Breast epithelium (tissue), 4 donors: ENCODE measurements at places on chromosomes 2 and 18. TPM values are rescaled to one million over a fixed set of nuclear protein-coding genes. Genes with fewer than 3 reads are reported as not detected.

GRCh38 chr2:168015274-168015953, 232.0 kb downstream of the STK39 start:
- no peaks in the 10 kb centered on the region for H3K27me3 ChIP-seq
- H3K36me3 ChIP-seq: no peaks in the 10 kb centered on the region
- no peaks in the 10 kb centered on the region for H3K4me1 ChIP-seq

DNA sequence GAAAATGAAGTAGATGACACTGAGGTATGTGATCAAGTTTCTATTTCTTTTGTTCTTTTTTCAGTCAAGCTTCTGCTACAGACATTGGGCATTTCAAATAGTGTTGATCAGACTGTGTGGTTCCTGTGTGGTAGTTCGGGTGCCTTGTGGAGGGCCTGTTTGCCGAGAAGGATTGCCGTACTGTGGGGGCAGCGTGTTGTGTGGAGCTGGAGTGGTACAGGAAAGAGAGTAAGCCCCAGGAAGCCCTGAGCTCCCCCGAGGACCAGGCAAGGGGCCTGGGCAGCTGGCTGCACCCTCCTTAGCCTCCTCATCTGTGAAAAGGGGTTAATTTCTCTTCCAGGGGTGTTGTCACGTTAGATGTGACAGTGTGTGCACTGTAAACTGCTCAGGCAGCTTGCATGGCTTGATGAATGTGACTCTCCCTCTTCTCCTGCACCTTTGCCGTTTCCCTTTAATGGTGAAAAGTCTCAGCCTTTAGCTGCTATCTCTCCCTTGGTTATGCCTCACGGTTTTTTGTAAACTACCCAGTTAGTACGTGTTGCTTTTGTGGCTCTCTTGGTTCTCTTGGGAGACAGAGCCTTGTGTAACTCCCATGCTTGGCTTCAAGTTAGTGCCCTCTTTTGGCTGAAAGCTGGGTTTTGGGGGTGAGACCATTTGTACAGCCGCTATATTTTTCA, 19.5 kb downstream of the C2orf74 start:
- H3K4me1 ChIP-seq: peaks cover 7% of the 10 kb centered on the region
- H3K36me3 ChIP-seq: no peaks in the 10 kb centered on the region
- H3K27ac ChIP-seq: peak overlapping the region; percentile 99
- no peak for DNase-seq
- H3K4me3 ChIP-seq: no peak overlapping the region
- no peaks in the 10 kb centered on the region for H3K27me3 ChIP-seq

RFTN2 gene
- total RNA-seq: 21.1 TPM

GRCh38 chr2:45010702-45011012, 1.4 kb upstream of the SIX2 start:
- H3K27ac ChIP-seq: peak overlapping the region; percentile 90
- H3K27me3 ChIP-seq: peaks cover 71% of the 10 kb centered on the region
- H3K36me3 ChIP-seq: no peaks in the 10 kb centered on the region
- peaks cover 10% of the 10 kb centered on the region for H3K4me1 ChIP-seq
- peak overlapping the region; percentile 57 for H3K4me3 ChIP-seq

TDRD15 gene
- total RNA-seq: not detected

DNA sequence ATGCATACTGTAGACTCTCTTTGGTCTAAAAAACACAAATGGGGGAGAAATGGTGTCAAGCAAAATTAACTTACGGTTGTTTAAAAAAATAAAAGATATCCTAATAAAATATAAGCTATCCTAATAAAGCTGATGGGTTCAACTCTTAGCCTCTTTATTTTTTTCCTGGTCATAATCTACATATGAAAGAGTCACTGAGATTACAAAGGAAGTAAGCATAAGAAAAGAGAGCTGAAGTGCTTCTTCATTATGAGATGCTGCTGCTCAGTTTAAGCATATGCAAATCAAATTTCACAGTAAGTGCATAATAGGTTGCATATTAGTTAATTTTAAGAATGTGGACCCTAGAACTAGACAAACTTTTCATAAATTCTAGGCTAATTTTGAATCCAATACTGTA, 59.9 kb upstream of the DNER start:
- H3K27ac ChIP-seq: no peak overlapping the region
- no peak overlapping the region for H3K4me3 ChIP-seq
- DNase-seq: no peak
- peaks cover 4% of the 10 kb centered on the region for H3K36me3 ChIP-seq
- H3K27me3 ChIP-seq: no peaks in the 10 kb centered on the region
- no peaks in the 10 kb centered on the region for H3K4me1 ChIP-seq

SP140 gene
- 7.9 TPM for total RNA-seq

CPO gene
- 0.96 TPM for total RNA-seq

- no peak overlapping the region for H3K27ac ChIP-seq
- H3K36me3 ChIP-seq: no peaks in the 10 kb centered on the region
- H3K4me1 ChIP-seq: no peaks in the 10 kb centered on the region
- H3K4me3 ChIP-seq: no peak overlapping the region
- no peaks in the 10 kb centered on the region for H3K27me3 ChIP-seq
These were observed 165.3 kb upstream of the STK17B start for GRCh38 chr2:196336715-196337114.

- H3K27ac ChIP-seq: no peak overlapping the region
- no peaks in the 10 kb centered on the region for H3K4me1 ChIP-seq
- peak overlapping the region; percentile 9 for H3K4me3 ChIP-seq
- DNase-seq: no peak
These were observed 54.6 kb downstream of the ANKRD44 start for GRCh38 chr2:197256021-197256420.

GRCh38 chr2:43214253-43214652, 12.2 kb downstream of the ZFP36L2 start:
- no peaks in the 10 kb centered on the region for H3K4me1 ChIP-seq
- H3K27ac ChIP-seq: no peak overlapping the region
- DNase-seq: no peak
- H3K27me3 ChIP-seq: no peaks in the 10 kb centered on the region
- H3K36me3 ChIP-seq: no peaks in the 10 kb centered on the region
- no peak overlapping the region for H3K4me3 ChIP-seq

GRCh38 chr18:58884680-58885079, 20.0 kb downstream of the ZNF532 start:
- H3K4me1 ChIP-seq: no peaks in the 10 kb centered on the region
- H3K4me3 ChIP-seq: no peak overlapping the region
- no peaks in the 10 kb centered on the region for H3K36me3 ChIP-seq
- no peaks in the 10 kb centered on the region for H3K27me3 ChIP-seq
- no peak overlapping the region for H3K27ac ChIP-seq

GRCh38 chr2:140442319-140442718, 1662.1 kb upstream of the NXPH2 start:
- no peaks in the 10 kb centered on the region for H3K36me3 ChIP-seq
- no peaks in the 10 kb centered on the region for H3K27me3 ChIP-seq
- no peaks in the 10 kb centered on the region for H3K4me1 ChIP-seq
- no peak for DNase-seq
- H3K4me3 ChIP-seq: no peak overlapping the region
- no peak overlapping the region for H3K27ac ChIP-seq

DNA sequence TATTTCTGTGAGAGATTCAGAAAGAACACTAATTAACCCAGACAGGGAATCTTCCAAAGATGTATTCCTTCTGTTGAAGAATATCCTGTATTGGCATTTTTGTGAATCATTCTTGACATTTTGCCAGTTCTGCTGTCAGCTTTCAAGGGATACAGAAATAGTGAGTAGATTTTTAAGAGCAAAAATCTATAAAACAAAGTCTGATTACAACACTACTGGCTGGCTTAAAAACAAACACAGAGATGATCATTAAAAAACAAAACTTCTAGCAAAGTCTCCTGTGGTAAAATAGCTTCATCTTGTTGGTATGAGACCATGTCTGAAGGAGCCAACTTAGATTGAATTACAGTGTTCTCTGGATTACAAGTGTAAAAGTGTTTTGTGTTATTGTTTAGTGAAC, 866.3 kb upstream of the KLHL29 start:
- no peaks in the 10 kb centered on the region for H3K36me3 ChIP-seq
- no peak overlapping the region for H3K4me3 ChIP-seq
- no peaks in the 10 kb centered on the region for H3K4me1 ChIP-seq
- H3K27me3 ChIP-seq: no peaks in the 10 kb centered on the region

DNA sequence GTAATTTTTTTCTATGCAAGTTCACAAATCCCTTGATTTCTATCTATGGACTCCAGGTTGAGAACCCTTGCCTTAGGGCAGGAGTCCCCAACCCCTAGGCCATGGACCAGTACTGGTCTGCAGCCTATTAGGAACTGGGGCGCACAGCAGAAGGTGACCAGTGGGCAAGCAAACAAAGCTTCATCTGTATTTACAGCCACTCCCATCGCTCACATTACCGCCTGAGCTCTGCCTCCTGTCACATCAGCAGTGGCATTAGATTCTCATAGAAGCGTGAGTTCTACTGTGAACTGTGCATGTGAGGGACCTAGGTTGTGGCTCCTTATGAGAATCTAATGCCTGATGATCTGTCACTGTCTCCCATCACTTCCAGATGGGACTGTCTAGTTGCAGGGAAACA, 70.2 kb upstream of the SMAD2 start:
- no peak overlapping the region for H3K4me3 ChIP-seq
- H3K27ac ChIP-seq: no peak overlapping the region
- H3K27me3 ChIP-seq: no peaks in the 10 kb centered on the region
- no peak for DNase-seq

HES6 gene
- 4.0 TPM for total RNA-seq

DNA sequence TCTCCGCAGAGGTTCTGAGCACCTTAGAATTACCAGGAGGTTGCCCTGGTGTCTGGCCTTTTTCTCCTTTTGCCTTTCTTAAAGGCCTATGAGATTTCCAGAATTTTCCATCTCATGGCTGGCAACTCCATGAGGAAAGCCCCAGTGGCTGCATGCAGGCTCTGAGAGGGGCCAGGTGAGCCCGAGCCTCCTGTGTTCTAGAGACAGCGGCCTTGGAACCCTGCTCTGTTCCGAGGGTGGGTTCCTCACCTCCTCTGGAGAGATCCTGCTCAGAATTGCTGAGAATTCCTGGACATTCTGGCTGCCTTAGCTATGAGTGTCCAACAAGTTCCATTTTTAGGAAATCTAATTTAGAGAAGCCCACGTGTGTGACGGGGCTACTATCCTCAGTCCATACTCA, 35.7 kb upstream of the HPCAL1 start:
- no peaks in the 10 kb centered on the region for H3K36me3 ChIP-seq
- no peak overlapping the region for H3K27ac ChIP-seq
- H3K4me3 ChIP-seq: no peak overlapping the region
- no peaks in the 10 kb centered on the region for H3K4me1 ChIP-seq
- no peaks in the 10 kb centered on the region for H3K27me3 ChIP-seq

DNA sequence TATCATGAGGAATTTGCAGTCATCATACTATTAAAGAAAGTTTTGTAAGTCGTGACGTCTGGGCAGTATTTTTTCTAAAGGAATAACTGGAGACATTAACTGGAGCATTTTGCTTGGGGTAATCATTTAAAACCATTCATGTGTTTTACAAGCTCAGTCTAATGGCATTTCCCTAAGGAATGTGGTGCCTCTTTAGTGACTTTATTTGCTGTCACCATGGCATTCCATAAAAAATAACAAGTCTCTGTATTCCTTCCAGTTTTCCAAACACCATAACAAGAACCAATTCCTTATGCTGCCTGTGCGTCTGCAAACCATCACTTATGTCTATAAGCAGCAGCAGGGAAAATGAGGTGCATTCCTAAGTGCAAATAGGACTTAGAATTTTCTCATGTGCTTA, 82.8 kb downstream of the EPB41L3 start:
- H3K4me3 ChIP-seq: no peak overlapping the region
- DNase-seq: no peak
- no peaks in the 10 kb centered on the region for H3K4me1 ChIP-seq
- no peaks in the 10 kb centered on the region for H3K27me3 ChIP-seq

DNA sequence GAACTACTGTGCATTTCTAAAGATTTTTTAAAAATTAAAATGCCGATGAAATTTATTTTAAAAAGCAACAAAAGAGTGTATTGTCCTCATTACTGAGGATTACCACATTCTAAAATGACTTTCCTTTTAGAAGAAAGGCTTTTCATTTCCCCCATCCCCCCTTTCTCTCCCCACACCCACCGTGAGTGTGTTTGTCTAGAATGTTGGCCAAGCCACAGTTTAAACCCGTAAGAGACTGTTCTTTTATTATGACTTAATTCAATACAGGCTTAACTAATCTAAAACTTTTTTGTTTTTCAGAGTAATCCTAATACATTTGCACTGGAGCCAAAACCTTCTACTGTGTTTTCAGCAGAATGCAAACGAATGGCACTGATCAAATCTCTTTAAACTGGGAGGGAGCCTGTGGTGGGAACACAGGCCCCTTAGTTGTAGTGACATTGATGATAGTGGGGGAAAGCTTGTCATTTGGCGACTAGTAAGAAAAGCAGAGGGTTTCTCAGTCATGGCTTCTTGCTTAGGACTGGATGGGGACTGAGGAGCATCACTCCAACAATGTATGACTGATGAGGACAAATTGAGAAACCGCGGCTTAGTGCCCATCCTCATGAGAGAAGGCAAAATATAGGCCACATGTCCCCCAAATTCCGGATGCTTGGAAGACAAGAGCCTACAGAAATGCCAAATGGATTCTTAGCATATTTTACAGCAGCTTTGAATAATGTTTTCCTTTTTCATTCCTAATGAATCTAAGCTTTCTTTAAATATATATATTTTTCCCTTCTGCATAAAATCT, 154.0 kb upstream of the SMIM21 start:
- no peaks in the 10 kb centered on the region for H3K4me1 ChIP-seq
- no peak overlapping the region for H3K27ac ChIP-seq
- H3K4me3 ChIP-seq: no peak overlapping the region
- no peaks in the 10 kb centered on the region for H3K27me3 ChIP-seq

- no peaks in the 10 kb centered on the region for H3K27me3 ChIP-seq
- no peaks in the 10 kb centered on the region for H3K4me1 ChIP-seq
- DNase-seq: no peak
These were observed 564.3 kb downstream of the CMPK2 start for GRCh38 chr2:6301426-6301825.

- no peak for DNase-seq
- no peak overlapping the region for H3K4me3 ChIP-seq
- no peaks in the 10 kb centered on the region for H3K36me3 ChIP-seq
- H3K27me3 ChIP-seq: no peaks in the 10 kb centered on the region
- peaks cover 10% of the 10 kb centered on the region for H3K4me1 ChIP-seq
These were observed 18.5 kb upstream of the IGFBP5 start for GRCh38 chr2:216713691-216714336.

- H3K4me1 ChIP-seq: no peaks in the 10 kb centered on the region
- no peaks in the 10 kb centered on the region for H3K27me3 ChIP-seq
- no peak for DNase-seq
- no peaks in the 10 kb centered on the region for H3K36me3 ChIP-seq
- H3K4me3 ChIP-seq: no peak overlapping the region
- H3K27ac ChIP-seq: peak overlapping the region; percentile 43
These were observed 49.0 kb upstream of the HAAO start for GRCh38 chr2:42841344-42841743.

PDE11A gene
- 2.3 TPM for total RNA-seq

- no peak overlapping the region for H3K27ac ChIP-seq
- H3K4me3 ChIP-seq: no peak overlapping the region
- no peaks in the 10 kb centered on the region for H3K4me1 ChIP-seq
- no peak for DNase-seq
- no peaks in the 10 kb centered on the region for H3K27me3 ChIP-seq
These were observed 413.2 kb upstream of the SPRED2 start for GRCh38 chr2:65845442-65846182.

GRCh38 chr2:134395779-134396178, 141.9 kb downstream of the MGAT5 start:
- DNase-seq: no peak
- H3K4me3 ChIP-seq: no peak overlapping the region
- H3K36me3 ChIP-seq: no peaks in the 10 kb centered on the region
- no peaks in the 10 kb centered on the region for H3K27me3 ChIP-seq
- H3K4me1 ChIP-seq: no peaks in the 10 kb centered on the region
- H3K27ac ChIP-seq: no peak overlapping the region

WDR35 gene
- total RNA-seq: 12.5 TPM

GNLY gene
- total RNA-seq: 2.0 TPM
